ENCODE measurements at places on chromosomes 3 and 15.

DNA sequence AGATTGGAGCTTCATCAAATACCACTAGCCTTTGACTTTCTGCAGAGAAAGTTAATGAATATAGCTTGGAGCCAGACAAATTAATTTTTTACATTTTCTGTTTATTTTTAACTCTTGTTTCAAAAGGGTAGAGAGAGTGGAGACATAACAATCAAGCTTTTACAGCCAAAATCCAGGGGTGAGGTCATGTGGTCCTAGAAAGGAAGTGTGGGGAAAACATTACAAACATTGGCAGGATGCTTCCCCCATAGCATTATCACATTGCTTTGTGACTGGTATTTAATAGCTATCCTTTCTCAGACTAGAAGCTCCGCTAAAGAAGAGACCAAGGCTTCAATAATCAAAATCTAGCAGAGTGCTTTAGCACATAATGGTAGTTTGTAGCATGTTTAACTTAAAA, 46.4 kb upstream of the PHLDB2 start:
- DNase-seq = no peak

GRCh38 chr3:182717216-182717615, 76.1 kb upstream of the ATP11B start:
- no peak for DNase-seq

GRCh38 chr15:67108122-67108961, 42.9 kb downstream of the SMAD3 start:
- no peak for DNase-seq

- DNase-seq = no peak
Measured at GRCh38 chr15:69660658-69661405, 208.2 kb downstream of the RPLP1 start.

DNA sequence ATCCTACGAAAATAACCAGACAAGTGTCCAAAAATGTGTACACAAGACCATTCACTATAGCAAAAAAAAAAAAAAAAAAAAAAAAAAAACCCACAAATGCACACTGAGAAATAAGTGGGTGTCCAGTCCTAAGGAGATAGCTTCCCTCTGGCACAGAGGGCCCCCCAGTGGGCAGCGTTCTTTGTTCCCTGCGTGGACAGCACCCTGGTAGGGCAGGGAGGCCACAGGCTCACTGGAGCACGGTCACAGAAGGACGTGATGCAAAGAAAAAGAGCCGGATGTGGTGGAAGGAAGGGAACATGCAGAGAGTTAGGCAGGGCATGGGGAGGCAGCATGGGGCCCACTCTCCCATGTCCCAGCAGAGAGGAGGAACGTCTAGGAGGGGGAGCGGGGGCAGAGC, 210.7 kb upstream of the NSMCE3 start:
- no peak for DNase-seq

GRCh38 chr3:48463703-48464102, 17.2 kb downstream of the ATRIP start:
- no peak for DNase-seq
